ENCODE measurements at places on chromosomes 6 and 20.

GRCh38 chr20:39016506-39016905 lies 54.4 kb downstream of the DHX35 start:
- DNase-seq = peak; percentile 68

GRCh38 chr6:134657343-134657742 lies 292.6 kb downstream of the ALDH8A1 start:
- DNase-seq = no peak

- no peak for DNase-seq
Measured at GRCh38 chr6:104580452-104580851, 279.3 kb downstream of the HACE1 start.

DNA sequence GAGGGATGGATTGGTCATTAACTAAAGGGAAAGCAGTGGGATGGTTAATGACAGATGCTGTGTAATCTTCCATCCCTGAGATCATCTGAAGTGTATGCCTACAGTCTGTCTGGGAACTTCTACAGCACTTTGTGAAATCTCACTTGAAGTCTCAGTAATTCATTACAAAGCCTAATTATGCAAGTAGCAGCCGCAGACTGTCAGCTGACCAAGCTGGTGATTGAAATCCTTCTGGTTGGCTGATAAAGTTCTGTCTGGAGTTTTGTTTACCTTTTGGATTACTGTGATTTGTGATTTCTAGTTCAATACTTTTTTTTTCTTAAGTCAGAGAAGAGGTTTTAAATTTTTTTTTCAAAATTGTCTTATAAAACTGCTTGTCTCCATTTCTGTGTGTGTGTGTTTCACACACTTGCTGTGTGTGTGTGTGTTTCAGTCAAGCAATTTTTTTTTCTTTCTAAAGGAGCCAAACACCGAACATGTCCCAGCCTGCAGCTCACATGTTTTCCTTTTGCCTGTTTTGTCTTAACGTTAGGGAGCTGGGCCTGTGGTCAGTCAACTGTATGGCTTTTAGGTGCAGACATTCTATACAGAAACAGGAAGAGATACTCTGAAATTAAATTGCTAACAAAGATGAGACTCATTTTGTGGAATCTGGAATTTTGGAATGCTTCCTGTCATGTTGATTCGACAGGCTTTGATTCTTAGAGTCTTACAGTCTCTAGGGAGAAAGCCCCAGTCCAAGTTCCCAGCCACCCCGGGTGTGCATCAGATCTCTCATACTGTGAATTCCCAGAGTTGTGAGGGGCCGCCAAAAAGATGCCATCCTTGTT lies 28.5 kb upstream of the ADGRF4 start:
- no peak for DNase-seq
